ENCODE measurements at places on chromosomes 5 and 9. TPM values are rescaled to one million over a fixed set of nuclear protein-coding genes. Genes with fewer than 3 reads are reported as not detected.

The ACTL7A gene
- not detected for total RNA-seq

DNA sequence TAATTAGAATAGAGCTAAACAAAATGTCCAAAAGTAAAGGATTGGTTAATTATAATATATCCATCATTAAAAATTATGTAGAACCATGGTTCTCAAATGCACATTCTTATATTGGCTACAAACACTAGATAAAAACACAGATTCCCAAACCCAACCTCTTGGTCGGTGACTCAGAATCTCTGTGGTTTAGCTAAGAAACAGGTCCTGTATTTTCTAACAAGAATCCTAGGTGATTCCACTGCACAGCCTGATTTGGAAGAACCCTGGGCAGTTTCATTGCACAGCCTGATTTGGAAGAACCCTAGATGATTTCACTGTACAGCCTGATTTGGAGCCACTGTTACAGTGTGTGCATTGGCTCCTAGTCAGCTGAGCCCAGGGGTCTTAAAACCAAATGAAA is 67.9 kb downstream of the KIAA1958 start:
- DNase-seq: no peak

DNA sequence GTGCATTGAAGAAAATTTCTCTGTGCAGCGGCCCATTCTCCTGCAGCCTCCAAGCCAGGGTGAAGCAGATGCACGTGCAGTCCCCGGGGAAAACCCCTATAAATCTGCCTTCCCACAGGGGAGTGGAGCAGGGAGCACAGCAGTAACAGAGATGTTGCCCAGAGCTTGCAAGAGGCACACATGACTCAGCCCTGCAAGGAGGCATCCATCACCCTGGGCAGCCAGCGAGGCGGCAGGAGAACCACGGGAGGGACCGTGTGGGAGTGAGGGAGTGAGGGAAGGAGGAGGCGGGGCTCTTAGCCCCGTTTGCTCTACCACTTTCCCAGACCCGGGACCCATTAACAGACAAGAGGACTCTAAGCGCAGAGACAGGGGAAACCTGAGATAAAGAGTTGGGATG is 96.2 kb upstream of the ARAP3 start:
- DNase-seq: no peak

The FOXD4L3 gene
- total RNA-seq: not detected

- no peak for DNase-seq
Measured at GRCh38 chr5:139960723-139961383, 82.2 kb downstream of the NRG2 start.

DNA sequence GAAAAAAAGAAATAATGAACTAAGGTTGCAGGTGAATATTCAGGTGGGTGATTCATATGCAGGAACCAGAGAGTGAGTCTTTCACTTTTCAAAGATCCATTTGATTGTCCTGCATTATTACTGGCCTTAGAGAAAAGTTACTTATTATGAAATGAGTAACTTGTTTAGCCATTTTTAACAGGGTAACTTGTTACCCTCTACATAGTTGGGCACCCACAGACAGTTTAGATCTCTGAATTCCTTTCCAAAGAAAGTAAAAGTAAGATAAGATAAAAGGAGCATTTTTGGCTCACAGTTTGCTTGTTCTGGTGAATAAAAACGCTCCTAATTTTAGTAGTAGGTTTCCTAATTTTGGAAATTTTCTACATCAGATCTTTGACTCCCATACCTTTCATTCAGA is 54.1 kb upstream of the DAB2 start:
- no peak for DNase-seq

DNA sequence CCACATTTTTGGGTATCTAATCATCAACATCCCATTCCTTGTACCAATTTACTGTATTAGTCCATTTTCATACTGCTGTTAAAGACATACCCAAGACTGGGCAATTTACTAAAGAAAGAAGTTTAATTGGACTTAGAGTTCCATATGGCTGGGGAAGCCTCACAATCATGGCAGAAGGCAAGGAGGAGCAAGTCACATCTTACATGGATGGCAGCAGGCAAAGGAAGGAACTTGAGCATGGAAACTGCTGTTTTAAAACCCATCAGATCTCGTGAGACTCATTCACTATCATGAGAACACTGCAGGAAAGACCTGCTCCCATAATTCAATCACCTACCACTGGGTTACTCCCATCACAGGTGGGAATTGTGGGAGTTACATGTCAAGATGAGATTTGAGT is 95.4 kb upstream of the SLCO6A1 start:
- DNase-seq: no peak

The STKLD1 gene
- total RNA-seq: 0.91 TPM

GRCh38 chr5:164296603-164297080 is 791.2 kb downstream of the MAT2B start:
- no peak for DNase-seq

DNA sequence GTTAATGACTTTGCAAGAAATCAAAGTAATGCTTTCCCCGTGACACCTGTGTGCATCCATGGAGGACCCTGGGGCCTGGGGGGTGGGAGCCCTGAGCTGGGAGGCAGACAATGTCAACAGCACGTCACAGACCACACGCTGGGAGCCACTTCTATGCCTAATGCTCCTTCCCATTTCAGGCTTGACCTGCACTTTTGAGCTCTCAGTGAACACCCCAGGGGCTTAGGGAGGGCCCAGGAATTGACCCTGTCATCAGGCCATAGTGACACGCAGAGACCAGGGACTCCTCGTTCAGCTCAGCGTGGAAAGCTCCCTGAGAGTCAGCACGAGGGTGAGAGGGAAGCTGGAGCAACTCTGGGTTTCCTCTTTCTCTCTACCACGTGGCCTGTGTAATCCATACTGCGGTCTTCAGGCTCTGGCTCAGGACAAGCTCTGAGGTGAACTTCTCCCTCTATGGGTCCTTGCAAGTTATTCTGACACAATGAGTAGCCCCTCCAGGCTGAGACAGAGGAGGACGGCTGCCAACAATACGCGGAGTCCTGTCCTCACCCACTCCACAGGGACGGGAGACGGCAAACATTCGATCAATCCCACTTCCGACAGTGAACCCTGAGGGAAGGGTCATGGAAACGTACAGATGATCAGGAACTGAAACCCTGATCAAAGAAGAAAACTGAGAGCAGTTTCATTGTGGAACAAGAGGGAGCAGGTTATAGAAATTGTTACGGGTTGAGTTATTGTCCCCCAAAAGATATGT is 130.8 kb upstream of the IRX4 start:
- DNase-seq: no peak

The GABBR2 gene
- total RNA-seq: not detected

GRCh38 chr5:73485715-73486114 is 12.5 kb upstream of the BTF3 start:
- DNase-seq: no peak

The ZMYND19 gene
- total RNA-seq: 71.2 TPM

DNA sequence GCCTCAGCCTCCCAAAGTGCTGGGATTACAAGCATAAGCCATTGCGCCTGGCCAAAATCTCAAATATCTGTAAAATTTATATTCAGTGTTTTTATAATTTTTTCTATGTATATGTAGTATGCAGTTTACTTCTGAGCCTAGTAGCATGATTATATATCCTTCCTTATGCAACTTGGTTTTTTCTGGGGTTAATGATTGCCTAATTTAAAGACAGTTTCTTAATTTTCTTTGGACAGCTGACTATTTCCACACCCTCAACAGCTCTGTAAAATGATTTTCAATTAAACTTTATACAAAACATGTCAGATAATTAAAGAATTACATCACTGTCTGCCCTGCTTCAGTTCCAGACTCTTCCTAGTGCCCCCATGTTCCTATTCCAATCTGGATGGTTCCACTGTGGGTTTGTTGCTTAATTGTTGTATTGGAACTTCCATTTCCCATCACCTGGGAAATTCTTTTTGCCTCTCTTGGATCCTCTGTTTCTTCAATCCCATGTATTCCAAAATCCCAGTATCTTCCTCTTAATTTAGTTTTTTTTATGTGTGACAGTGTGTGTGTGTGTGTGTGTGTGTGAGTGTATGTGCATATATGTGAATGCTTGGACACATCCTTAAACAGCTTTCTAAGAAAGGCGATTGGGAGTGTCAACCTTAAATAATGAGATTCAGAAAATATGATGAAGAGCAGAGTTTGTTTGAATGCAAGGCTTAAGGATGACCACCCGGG is 53.2 kb downstream of the C5orf22 start:
- no peak for DNase-seq

- no peak for DNase-seq
Measured at GRCh38 chr5:62115014-62115413, 191.0 kb upstream of the KIF2A start.

Measured in CD8-positive, alpha-beta memory T cell (primary cell).